Femur (tissue), 1 donor: ENCODE measurements at places on chromosomes 16 and 17.
A peak's percentile ranks its signal among the peaks of the same experiment; 100 is the strongest.

DNA sequence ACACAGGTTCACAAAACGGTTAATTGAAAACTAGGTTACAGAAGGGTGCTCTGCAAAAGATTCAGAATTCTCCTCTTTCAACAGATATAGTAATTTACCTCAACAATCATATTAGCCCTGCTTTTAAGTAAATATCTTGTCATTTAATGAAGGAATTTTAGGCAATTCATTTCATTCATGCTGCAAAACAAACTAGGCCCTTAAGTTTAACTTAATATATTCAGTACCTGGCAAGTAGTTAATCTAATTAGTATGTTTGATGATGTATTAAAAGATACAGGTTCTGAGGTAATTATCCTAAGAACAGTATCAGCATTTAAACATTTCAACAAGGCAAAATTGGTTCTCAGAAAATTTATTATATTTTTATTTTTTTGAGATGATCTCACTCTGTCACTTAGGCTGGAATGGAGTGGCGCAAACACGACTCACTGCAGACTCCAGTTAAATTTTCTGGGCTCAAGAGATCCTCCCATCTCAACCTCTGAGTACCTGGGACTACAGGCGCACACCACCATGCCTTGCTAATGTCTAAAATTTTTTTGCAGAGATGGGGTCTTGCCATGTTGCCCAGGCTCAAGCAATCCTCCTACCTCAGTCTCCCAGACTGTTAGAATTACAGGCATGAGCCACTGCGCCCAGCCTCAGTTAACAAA lies 44.9 kb downstream of the SMURF2 start:
- DNase-seq = no peak

DNA sequence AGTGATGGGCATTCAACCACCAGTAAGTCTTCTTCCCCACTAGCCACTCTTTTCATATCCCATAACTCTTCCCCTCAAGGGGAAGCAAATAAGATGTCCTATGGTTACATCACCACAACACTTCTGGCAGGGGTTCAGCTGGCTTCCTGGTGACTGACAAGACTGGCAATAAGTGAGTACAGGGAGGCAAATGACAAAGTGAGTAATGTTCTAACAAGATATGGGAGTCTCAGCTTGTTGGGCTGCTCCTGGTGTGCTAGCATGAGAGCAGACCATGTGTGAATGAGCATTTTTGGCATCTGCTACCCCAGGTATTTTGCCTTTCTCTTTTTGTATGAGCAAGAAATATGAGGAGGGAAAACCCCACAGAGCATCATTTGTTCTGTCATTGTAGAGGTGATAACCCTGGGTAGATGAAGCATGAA lies 9.9 kb downstream of the TMIGD1 start:
- DNase-seq = peak; percentile 55

GRCh38 chr16:72246423-72246822 lies 74.5 kb upstream of the PMFBP1 start:
- DNase-seq = no peak

DNA sequence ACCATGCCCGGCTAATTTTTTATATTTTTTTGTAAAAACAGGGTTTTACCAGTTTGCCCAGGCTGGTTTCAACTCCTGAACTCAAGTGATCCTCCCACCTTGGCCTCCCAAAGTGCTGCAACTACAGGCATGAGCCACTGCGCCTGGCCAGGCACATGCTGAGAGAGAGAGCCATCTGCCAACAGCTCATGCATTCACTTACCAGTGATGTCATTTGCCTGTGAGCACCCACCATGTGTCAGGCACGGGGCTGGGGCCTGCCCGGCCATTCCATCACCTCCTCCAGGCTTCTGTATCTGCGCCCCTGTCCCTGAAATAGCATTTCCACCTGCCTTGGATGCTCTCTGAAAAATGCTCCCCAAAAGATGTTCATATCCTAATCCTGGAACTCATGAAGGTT lies 43.6 kb upstream of the PEMT start:
- DNase-seq = no peak

DNA sequence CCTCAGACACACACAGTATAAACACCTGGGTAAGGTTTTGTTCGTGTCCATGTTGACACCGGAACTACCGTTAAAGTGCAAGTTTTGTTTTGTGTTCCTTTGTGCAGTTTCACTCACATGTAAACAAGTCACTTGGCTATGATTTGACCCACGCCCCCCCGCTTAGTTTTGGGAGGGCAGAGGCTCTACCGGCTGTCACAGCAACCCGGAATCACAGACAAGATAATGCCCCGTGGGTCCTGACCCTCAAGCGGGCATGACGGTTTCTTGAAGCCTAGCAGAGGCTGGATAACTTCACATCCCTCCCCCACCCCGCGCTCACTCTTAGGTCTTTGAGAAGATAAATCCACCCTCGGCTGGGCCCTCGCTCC lies 1.7 kb downstream of the RASD1 start:
- DNase-seq = no peak

- DNase-seq = no peak
These were observed 118.2 kb downstream of the MGAT5B start for GRCh38 chr17:76986365-76986764.

- DNase-seq = no peak
These were observed 85.2 kb upstream of the HSBP1 start for GRCh38 chr16:83722456-83723183.

DNA sequence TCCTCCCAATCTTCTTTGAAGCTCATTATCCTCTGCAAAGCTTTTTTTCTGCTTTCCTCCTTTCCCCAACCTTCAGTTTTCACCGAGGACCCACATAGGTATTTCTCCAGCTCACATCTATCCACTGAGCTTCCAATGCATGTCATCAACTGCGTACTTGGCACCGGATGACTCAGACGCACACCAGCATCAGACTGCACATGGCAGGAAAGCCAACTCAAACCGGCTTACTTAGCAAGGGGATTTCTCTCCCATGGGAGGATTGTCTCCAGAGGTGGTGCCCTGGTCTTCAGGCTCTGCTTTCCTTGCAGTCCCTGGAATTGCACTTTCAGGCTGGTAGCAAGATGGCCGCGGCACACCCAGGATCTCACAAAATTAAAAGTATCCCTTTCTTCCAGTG lies 1.7 kb upstream of the AKTIP start:
- DNase-seq = peak; percentile 43

GRCh38 chr17:8468980-8469379 lies 33.3 kb downstream of the NDEL1 start:
- no peak for DNase-seq

- no peak for DNase-seq
These were observed 68.1 kb upstream of the GRIN2A start for GRCh38 chr16:10250137-10250828.

- no peak for DNase-seq
These were observed 4.7 kb upstream of the IRF8 start for GRCh38 chr16:85894266-85894665.

DNA sequence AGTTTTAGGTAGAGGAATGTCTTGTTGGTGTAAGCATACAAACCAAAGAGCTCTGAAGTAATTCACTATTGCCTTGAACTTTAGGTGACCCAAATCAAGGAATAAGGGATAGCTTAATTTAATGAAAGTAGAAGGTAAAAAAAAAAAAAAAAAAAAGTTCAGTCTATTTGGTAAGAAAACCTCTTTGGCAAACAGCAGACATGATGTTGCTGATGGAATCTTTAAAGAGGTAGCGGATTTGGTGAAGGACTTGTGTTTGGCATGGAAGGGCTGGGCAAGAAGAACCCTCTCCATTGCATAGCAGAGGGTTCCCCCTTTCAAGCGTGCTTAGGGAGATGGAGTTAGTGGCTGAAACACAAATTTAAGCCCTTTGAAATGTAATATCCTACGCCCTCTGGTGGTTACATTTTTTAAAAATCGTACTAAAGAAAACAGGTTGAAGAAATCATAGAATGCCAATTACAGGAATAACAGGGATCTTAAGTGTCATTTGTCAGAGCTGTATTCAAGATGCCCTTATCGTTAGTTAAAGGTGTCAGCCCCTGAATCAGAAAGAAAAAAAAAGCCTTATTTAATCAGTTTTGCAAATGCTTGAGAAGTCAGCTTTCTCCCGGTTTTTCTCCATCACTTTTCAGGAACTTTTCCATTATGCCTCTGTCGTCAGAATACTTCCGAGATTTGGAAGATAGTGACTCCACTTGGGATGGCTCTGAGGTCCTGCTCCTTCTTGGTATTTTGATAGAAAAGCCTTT lies 383.1 kb downstream of the KCNJ2 start:
- no peak for DNase-seq

DNA sequence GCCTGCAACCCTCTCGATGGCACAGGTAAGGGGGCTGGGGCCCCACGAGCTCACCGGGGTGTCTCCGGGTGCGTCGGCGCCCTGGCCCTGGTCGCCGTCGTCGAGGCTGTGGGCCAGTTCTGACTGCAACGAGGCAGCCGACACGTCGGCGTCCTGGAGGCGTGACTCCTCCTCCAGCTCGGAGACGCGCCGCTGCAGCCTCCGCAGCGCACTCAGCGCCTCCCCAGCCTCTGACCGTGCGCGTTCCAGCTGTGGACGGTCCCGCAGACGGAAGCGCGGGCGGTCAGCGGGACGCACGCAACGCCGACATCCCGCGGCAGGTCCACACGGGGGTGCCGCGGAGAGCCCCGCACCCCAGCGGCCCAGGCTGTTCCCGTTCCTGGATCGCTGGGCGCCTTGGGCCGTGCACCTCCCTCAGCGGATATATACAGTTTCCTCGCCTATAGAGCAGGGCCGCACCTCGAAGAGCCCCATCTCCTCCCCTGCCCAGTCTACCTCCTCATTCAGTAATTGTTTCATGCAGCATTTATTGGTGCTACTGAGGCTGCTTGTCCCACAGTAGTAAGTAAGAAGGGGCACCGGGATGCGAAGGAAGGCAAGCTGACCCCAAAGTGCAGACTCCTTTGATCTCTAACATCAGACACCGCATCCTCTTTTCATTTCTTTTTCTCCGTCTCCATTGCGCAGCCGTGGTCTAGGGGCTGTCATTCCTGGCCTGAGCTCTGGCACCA lies 5.8 kb downstream of the THOC6 start:
- DNase-seq = no peak

GRCh38 chr17:75352079-75352569 lies 53.4 kb downstream of the GRB2 start:
- DNase-seq = no peak

DNA sequence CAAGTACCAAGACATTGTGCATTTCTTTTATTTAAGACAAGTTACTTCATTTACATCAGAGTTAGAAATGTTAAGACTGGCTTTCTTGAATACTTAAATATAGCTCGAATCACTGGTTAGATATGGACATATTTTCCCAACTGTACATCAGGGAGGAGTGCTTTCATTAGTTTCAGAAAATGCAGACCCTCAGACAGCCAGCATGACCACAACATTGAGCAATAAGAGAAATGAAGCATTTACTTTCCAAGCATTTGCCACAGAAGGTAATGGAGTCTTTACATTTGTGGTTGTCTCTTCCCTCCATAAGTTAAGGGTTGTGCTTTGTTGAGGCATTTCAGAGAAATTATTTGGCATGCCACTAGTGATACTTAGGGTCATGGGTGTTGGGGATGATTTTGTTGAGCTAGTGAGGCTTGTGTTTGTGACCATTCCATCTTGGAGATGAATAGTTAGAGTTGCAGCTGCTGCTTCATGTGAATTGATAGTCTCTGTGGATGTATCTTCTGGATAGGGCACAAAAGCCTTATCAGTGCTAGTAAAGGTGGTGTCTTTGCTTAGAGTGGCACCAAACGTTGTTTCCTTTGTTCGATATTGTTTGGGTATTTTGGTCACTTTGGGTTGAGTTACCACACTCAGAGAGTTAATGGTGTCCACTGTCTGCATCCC lies 2.1 kb downstream of the OMG start:
- no peak for DNase-seq

GRCh38 chr16:83581994-83582747 lies 225.6 kb upstream of the HSBP1 start:
- no peak for DNase-seq

- DNase-seq = peak; percentile 89
These were observed 33.3 kb downstream of the PLCD3 start for GRCh38 chr17:45098869-45099616.

DNA sequence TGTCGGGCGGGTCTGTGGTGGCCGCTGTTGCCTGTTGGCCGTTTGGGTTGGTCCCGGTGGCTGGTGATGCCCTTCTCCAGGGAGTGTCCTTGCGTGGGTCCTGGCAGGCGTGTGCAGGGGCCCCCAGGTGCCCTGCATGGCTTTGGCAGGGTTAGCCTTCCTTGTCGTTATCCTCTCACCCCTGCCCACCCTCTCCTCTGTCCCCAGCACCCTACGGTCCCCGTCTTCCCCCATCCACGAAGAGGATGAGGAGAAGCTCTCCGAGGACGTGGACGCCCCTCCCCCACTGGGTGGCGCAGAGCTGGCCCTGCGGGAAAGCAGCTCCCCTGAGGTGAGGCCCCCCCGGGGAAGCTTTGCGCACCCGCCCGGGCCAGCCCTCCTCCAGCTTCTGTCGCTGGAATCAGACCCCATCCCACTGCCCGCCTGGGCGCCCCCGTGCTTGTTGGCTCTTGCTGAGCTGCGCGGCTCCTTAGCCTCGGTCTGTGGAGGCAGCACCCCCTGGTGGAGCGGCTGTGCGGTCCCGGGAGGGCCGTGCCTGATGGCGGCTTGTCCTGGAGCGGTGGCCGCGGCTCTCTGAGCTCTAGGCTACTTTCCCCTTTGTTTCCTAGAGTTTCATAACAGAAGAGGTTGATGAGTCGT lies 10.6 kb upstream of the NUDT16L1 start:
- peak; percentile 49 for DNase-seq

DNA sequence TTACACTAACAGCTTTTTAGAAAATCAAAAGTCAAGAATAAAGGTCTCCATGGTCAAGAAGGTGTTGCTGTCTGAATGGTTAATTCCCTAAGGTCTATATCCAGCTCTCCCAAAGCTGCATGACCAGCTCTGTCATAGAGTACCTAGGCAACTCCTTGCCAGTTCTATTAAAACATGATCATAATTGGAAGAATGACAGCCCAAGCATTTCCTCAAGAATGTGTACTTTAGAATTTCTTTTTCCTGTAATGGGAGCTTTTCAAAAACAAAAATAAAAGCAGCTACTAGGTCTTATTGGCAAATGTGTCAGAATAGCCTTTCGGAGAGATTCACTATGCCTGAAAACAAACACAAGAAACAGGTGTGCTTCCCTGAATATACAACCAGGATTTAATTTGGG lies 7.9 kb downstream of the SPOP start:
- no peak for DNase-seq

GRCh38 chr16:52568495-52568894 lies 21.6 kb upstream of the TOX3 start:
- DNase-seq = no peak

- no peak for DNase-seq
These were observed 67.6 kb upstream of the RBBP6 start for GRCh38 chr16:24471561-24472350.

GRCh38 chr16:11251525-11252481 lies 4.2 kb downstream of the SOCS1 start:
- no peak for DNase-seq
